Cerebellar cortex (tissue), 1 donor: ENCODE measurements at places on chromosomes 2 and 18.

DNA sequence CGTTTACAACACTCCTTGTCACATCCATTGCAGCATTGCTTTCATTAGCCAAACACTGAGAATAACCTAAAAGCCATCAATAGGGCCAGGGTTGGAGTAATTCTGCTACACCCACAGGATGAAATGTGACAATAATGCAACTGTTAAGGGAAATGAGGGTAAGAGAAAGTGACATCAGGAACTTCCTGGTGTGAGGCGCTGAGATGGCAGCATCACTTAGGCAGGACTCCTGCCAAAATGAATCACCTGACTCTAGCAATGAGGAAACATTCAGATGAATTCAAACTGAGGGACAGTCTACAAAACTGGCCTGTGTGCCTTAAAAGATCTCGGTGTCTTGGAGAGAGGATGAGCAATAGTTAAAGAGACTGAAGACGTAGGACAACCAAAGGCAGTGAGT lies 115.6 kb upstream of the AGAP1 start:
- peak; percentile 84 for DNase-seq

- no peak for DNase-seq
Observed at GRCh38 chr2:54227798-54228197, 28.2 kb downstream of the TSPYL6 start.

- no peak for DNase-seq
Observed at GRCh38 chr18:10687161-10687925, 161.5 kb downstream of the NAPG start.

GRCh38 chr2:65231121-65231520 lies 3.5 kb downstream of the ACTR2 start:
- no peak for DNase-seq

- no peak for DNase-seq
Observed at GRCh38 chr18:8167673-8168072, 441.6 kb upstream of the RAB12 start.

DNA sequence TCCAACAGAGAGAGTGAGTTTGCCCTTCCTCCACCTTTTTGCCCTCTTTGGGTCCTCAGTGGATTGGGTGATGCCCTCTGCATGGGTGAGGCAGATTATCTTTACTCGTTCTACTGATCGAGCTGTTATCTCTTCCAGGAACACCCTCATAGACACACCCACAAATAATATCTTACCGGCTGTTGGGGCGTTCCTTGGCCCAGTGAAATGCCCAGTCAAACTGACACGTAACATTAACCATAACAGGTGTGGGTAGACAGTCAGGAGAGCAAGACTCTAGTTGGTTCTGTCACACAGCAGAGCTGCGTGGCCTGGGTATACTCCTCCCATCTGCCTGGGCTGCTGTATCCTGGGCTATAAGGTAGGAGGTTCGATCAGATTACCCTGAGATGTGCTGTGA lies 144.1 kb downstream of the AGAP1 start:
- DNase-seq, result no peak
